ENCODE measurements at places on chromosomes 4 and X.

DNA sequence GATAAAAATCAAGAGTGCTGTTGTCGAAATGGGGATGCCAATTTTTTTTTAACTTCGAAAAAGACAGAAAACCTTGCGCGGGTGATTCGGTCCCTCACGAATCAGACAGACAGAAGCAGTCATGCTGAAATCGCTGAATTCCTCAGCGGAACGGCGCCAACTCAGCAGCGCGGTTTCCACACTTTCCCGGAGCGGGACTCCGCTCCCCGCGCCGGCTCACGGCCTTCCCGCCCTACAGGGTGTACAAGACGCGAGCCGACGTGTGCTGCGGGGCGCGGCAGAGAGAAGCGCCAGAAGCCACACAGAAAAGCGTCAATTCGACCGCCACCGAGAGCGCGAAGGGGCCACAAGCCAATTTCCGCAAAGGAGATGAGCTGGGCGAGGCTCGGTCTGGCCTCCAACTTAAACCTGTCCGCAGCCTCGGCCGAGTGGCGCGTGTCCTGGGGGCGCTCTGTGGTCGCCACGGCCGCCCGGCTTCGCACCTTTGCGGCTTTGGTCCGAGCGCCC lies 1.3 kb downstream of the NEXMIF start:
- peak; percentile 1 for DNase-seq

GRCh38 chr4:70902577-70903290 lies 565 bp downstream of the MOB1B start:
- DNase-seq: peak; percentile 11

GRCh38 chr4:128835498-128836222 lies 26.2 kb downstream of the JADE1 start:
- no peak for DNase-seq

GRCh38 chr4:96194993-96195392 lies 355.1 kb downstream of the PDHA2 start:
- no peak for DNase-seq

GRCh38 chr4:87916626-87917025 lies 58.9 kb upstream of the SPP1 start:
- no peak for DNase-seq

GRCh38 chr4:36255577-36255976 lies 11.3 kb upstream of the ARAP2 start:
- no peak for DNase-seq

- no peak for DNase-seq
Observed at GRCh38 chr4:154452798-154453346, 38.7 kb downstream of the DCHS2 start.

DNA sequence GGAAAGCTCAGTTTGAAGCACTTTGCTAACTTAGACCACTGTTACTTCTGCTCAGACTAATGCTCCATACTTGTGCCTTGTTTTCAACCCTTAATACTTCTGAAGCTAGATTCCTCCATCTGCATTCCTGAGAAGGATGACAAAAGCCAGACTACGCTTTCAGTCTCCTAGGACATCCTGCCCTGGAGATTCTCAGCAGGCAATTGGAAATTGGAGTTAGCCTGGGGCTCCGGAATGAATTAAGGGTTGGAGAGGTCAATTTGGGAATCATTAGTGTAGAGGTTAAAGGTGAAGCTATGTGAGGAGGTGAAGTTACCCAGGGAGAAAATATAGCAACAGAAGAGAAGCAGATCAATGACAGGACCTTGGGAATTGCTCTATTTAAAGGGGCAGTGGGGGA lies 215.9 kb upstream of the MBNL3 start:
- peak; percentile 23 for DNase-seq

GRCh38 chrX:100405424-100405823 lies 4.6 kb downstream of the PCDH19 start:
- no peak for DNase-seq

DNA sequence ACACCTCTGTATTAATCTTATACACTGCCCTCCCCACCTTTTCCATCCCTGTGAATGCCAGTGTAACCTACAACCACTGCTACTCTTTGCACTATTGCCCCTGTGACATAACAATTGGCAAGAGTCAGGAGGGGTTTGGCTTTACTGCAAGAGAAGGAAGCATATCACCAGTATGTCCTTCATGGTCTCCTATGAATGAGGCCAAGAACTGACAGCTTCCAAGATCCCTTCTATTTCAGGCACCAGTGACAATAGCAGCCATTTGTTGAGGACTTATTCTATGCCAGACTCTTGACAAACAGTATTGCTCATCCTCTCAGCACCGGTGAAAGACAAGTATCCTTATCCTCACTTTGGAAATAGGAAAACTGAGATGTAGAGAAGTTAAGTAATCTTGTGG lies 363.9 kb downstream of the MID1IP1 start:
- DNase-seq: no peak

DNA sequence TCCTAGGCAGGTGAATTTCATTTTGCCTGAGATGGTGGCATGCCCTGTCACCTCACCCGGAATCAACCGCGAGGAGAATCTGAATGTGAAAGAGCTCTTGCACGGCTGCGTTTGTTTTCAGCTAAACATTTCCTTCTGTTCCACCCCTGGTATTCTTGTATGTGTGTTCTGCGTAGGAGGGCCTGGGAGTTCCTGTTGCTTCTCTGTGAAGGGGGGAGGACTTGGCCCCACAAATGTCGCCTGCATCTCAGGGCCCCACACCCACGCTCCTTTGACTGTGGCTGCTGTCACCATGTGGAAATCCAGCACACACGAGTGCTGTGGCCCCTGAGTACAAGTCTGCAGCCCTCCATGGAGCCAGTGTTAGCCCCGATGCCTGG lies 45.8 kb upstream of the CLCN4 start:
- DNase-seq: no peak

- DNase-seq: no peak
Observed at GRCh38 chr4:156889616-156890594, 81.7 kb downstream of the PDGFC start.

- DNase-seq: no peak
Observed at GRCh38 chr4:137676357-137676998, 144.2 kb upstream of the PCDH18 start.

DNA sequence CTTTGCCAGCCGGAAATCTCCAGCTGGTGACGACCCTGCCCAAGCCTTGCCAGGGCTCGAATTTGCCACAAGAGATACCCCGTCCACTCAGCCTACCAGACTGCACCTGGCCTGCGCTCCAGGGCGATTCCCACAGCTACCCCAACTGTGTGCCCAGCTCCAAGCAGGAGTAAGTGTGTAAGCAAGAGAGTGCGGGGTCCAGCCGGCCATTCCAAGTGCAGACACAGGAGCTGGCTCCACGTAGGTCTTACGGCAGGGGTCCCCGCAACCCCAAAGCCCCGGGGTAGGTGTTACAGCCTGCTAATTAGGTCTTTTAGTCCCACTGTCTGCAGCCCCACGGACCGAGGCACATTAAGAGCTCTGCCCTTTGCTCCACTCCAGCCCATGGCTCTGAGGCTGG lies 1305.2 kb downstream of the ARAP2 start:
- DNase-seq: no peak

- DNase-seq: no peak
Observed at GRCh38 chrX:12965131-12965940, 9.6 kb upstream of the TMSB4X start.

DNA sequence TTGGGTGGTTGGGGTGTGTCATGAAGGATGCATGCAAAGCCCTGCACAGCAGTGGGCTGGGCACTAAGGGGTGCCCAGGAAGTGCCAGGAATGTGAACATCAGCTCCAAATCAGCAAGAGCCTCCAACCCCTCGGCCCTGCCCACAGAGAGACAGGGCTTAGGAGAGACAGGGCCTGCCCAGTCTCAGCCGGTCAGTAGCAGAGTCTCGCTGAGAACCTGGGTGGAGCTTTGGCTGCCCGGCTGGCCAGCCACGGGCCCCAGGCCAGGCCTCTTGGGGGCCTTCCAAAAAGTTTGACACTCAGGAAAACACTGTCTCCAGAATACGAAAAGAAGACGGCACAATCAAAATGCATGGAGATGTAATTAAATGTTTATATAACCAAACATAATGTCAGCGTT lies 4.3 kb upstream of the MXD4 start:
- DNase-seq: no peak

- DNase-seq: no peak
Observed at GRCh38 chr4:14368391-14368790, 633.9 kb upstream of the CPEB2 start.

DNA sequence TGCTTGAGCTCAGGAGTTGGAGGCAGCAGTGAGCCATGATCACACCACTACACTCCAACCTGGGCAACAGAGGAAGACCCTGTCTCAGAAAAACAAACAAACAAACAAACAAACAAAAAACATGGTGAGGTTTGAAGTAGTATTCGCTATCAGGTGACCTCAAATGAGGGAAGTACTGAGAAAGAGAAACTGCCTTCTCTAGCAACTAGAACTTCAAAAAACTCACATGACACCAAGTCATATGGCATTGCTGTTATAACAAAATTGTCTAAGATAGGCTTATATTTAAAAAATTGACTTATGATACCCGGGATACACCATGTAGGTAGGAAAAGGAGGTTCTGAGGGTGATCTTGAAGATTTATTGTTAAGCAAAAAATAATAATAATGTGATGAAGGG lies 10.3 kb downstream of the MPP1 start:
- no peak for DNase-seq

DNA sequence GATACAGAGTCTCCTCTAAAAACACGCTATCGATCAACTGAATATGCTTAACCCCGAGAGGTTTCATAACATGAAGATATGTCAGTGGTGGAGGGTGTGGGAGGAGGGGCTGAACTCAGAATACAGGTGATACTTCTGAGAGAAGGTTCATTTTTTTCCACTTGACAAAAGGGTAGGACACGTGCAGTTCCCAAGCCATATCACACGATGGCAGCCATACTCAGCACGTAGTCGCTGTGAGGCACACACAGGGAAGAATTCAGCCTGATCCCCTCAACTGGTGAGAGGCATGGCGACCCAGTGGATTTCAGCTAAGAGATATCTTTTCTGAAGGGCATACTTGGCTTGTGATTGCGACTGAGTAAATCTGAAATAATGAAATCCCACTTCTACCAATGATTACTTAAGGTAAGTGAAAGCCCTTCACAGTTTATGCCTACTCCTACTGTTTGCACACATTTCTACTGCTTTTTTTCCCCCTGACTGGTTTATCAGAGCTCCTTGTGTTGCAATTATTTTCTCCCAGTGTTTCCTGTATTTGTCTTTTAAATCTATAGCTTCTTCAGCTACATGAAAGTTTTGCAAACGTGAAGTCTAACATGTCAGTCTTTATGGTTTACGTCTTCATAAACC lies 133.1 kb downstream of the CORIN start:
- DNase-seq: peak; percentile 42

GRCh38 chr4:41819621-41820020 lies 71.1 kb upstream of the PHOX2B start:
- no peak for DNase-seq

DNA sequence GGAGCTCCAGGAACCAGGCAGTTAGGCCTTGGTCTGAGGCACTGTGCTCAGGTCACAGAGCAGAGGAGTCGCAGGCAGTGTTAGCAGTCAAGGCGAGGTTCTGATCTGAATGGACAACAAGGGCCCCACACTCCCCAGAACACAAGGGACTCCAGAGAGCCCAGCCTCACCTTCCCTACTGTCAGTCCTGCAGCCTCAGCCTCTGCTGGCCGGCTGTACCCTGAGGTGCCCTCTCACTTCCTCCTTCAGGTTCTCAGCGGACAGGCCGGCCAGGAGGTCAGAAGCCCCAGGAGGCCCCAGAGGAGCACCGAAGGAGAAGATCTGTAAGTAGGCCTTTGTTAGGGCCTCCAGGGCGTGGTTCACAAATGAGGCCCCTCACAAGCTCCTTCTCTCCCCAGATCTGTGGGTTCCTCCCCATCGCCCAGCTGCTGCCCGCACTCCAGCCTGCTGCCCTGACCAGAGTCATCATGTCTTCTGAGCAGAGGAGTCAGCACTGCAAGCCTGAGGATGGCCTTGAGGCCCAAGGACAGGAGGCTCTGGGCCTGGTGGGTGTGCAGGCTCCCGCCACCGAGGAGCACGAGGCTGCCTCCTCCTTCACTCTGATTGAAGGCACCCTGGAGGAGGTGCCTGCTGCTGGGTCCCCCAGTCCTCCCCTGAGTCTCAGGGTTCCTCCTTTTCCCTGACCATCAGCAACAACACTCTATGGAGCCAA lies 26.2 kb downstream of the MAGEA9 start:
- no peak for DNase-seq

GRCh38 chrX:49725923-49726904 lies 30.4 kb upstream of the PAGE1 start:
- no peak for DNase-seq

DNA sequence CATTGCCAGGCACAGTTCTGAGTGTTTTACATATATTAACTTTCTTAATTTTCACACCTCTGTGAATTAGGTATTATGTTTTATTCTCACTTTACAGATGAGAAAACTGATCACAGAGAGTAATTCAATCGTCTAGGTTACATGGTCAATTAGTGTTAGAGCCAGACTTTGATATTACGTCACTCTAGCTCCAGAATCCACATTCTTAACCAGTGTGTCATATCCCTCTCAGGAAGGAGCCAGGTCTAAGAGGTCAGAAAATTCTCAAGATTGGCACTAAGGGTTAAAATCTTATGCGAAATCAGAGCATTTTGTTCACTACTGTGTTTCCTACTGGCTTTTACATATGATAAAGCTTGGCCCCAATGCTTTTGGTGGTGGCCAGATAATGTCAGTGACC lies 7.4 kb downstream of the DMP1 start:
- DNase-seq: no peak

- no peak for DNase-seq
Observed at GRCh38 chrX:69238887-69239231, 73.6 kb upstream of the PJA1 start.

- peak; percentile 3 for DNase-seq
Observed at GRCh38 chrX:128781506-128781905, 729.3 kb upstream of the ACTRT1 start.

- no peak for DNase-seq
Observed at GRCh38 chr4:4985844-4986243, 33.4 kb downstream of the CYTL1 start.

DNA sequence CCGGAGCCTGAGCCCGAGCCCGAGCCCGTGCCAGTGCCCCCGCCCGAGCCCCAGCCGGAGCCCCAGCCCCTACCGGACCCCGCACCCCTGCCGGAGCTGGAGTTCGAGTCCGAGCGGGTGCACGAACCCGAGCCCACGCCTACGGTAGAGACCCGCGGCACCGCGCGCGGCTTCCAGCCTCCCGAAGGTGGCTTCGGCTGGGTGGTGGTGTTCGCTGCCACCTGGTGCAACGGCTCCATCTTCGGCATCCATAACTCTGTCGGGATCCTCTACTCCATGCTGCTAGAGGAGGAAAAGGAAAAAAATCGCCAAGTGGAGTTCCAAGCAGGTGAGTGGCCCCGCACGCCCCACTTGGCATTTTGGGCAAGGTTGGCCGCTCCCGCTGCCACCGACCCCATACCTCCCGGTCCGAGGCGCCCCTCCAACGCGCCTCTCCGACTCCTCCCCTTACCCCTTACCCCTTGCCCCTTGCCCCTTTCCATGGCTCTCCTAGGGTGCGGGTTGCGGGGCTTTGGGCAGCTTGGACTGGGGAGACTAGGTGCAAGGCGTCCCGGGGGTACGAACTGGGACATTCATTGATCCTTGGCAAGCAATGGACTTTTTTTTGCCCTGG lies 553 bp downstream of the SLC16A2 start:
- no peak for DNase-seq

GRCh38 chr4:152605641-152606335 lies 69.9 kb upstream of the FBXW7 start:
- DNase-seq: no peak

- no peak for DNase-seq
Observed at GRCh38 chrX:21657318-21658151, 595 bp downstream of the KLHL34 start.

Measured in neuronal stem cell (in vitro differentiated cells).